ENCODE measurements at places on chromosomes 6 and 20. TPM values are rescaled to one million over a fixed set of nuclear protein-coding genes. Genes with fewer than 3 reads are reported as not detected.

- no peak overlapping the region for H3K4me3 ChIP-seq
- no peak for DNase-seq
- H3K27ac ChIP-seq: no peak overlapping the region
- no peaks in the 10 kb centered on the region for H3K27me3 ChIP-seq
Observed at GRCh38 chr6:157017861-157018260, 240.7 kb downstream of the ARID1B start.

DNA sequence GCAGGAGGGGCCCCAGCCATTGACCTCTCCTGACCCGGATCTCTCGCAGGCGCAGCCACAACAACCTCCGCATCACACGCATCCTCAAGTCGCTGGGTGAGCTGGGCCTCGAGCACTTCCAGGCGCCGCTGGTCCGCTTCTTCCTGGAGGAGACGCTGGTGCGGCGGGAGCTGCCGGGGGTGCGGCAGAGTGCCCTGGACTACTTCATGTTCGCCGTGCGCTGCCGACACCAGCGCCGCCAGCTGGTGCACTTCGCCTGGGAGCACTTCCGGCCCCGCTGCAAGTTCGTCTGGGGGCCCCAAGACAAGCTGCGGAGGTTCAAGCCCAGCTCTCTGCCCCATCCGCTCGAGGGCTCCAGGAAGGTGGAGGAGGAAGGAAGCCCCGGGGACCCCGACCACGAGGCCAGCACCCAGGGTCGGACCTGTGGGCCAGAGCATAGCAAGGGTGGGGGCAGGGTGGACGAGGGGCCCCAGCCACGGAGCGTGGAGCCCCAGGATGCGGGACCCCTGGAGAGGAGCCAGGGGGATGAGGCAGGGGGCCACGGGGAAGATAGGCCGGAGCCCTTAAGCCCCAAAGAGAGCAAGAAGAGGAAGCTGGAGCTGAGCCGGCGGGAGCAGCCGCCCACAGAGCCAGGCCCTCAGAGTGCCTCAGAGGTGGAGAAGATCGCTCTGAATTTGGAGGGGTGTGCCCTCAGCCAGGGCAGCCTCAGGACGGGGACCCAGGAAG is 4.5 kb upstream of the COL9A3 start:
- peaks cover 18% of the 10 kb centered on the region for H3K4me1 ChIP-seq
- no peak for DNase-seq
- H3K36me3 ChIP-seq: peaks cover 14% of the 10 kb centered on the region

- no peak for DNase-seq
- H3K27ac ChIP-seq: no peak overlapping the region
- H3K4me3 ChIP-seq: no peak overlapping the region
- peaks cover 7% of the 10 kb centered on the region for H3K27me3 ChIP-seq
- H3K36me3 ChIP-seq: peaks cover 11% of the 10 kb centered on the region
Observed at GRCh38 chr6:84743616-84744015, 20.8 kb downstream of the TBX18 start.

PACSIN1 gene
- not detected for total RNA-seq

DNA sequence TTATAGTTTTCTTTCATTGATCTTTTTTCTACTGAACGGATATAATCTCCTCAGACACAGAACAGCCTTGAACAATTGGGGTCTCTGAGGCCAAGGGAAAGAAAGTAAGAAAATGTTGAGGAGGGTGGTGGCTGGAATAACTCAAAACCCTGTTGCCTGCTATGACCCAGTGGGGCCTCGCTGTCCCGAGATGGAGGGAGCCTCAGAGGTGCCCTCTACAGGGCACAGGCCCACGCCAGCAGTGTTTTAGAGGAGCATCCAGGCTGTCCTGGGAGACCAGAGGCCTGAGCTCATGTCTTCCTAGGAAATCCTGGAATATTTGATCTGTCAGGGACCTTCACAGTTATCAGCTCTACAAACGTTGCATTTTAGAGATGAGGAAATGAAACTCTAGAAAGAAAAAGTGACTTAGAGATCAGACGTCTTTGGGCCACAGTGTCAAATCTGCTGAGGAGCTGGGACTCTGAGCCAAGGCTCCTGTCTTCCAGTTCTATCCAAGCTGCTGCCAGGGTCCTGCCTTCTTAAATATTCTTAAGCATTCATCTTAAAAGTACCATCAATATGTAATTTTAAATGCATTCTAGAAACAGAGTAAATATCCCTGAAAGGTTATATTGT is 26.3 kb downstream of the ALDH5A1 start:
- no peak overlapping the region for H3K4me3 ChIP-seq
- H3K4me1 ChIP-seq: no peaks in the 10 kb centered on the region
- DNase-seq: no peak
- H3K27ac ChIP-seq: no peak overlapping the region
- peaks cover 1% of the 10 kb centered on the region for H3K36me3 ChIP-seq

- no peaks in the 10 kb centered on the region for H3K36me3 ChIP-seq
- H3K4me1 ChIP-seq: no peaks in the 10 kb centered on the region
- no peak overlapping the region for H3K27ac ChIP-seq
- DNase-seq: peak; percentile 20
- H3K4me3 ChIP-seq: no peak overlapping the region
- no peaks in the 10 kb centered on the region for H3K27me3 ChIP-seq
Observed at GRCh38 chr6:34229877-34230276, 6.8 kb upstream of the HMGA1 start.

DNA sequence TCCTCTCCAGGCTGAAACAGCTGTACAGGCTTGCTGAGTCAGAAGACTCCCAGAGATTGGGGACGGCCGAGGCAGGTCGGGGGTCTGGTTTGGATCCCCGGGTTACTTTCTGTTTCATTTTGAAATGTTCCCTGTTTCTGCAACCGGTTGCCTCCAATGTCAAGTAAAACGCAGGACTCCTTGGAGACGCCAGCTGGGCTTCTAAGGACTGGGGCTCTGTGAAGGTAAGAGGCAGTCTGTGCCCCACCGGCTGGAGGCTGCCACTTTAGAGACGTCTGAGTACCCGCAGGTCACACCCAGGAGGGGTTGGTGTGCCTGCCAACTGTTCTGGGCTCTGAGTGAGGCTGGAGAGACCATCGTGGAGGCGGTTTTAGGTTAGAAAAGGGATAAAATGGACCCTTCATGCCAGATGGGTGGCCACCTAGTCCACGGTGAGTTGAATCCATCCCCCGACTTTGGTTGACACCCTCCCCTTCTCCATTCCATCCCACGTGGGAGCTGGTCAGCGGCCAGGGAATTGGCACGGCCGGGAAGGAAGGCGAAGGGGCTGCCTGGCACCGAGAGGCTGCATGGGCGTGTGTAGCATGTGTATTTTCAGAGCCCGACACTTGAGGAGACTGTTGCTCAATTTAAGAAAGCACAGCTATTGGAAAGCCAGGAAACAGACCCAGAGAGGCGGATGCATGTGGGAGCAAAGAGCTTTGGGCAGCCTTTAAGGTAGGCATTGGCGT is 240.9 kb downstream of the PHACTR1 start:
- H3K4me1 ChIP-seq: peaks cover 12% of the 10 kb centered on the region
- DNase-seq: no peak
- no peaks in the 10 kb centered on the region for H3K36me3 ChIP-seq
- peaks cover 12% of the 10 kb centered on the region for H3K27me3 ChIP-seq

CCM2L gene
- not detected for total RNA-seq

MACROD2 gene
- 3.2 TPM for total RNA-seq

DNA sequence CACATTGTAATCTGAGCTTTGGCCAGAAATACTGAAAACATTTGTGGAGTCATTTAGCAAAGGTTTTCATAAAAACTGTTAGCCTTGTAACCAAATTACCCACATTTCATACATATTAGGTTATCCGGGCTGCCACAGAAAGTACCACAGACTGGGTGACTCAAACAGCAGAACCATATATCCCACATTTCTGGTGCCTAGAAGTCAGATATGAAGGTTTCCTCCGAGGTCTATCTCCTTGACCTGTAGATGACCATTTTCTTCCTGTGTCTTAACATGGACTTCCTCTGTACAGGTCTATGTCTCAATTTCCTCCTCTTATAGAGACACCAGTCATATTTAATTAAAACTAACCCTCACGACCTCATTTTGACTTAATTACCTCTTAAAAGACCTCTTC is 49.5 kb upstream of the SMIM28 start:
- H3K4me3 ChIP-seq: no peak overlapping the region
- no peaks in the 10 kb centered on the region for H3K4me1 ChIP-seq
- no peak for DNase-seq

GRCh38 chr6:46452312-46452917 is 38.8 kb downstream of the RCAN2 start:
- no peak for DNase-seq
- H3K36me3 ChIP-seq: peaks cover 13% of the 10 kb centered on the region
- H3K27me3 ChIP-seq: no peaks in the 10 kb centered on the region
- H3K27ac ChIP-seq: no peak overlapping the region
- H3K4me3 ChIP-seq: no peak overlapping the region

DNA sequence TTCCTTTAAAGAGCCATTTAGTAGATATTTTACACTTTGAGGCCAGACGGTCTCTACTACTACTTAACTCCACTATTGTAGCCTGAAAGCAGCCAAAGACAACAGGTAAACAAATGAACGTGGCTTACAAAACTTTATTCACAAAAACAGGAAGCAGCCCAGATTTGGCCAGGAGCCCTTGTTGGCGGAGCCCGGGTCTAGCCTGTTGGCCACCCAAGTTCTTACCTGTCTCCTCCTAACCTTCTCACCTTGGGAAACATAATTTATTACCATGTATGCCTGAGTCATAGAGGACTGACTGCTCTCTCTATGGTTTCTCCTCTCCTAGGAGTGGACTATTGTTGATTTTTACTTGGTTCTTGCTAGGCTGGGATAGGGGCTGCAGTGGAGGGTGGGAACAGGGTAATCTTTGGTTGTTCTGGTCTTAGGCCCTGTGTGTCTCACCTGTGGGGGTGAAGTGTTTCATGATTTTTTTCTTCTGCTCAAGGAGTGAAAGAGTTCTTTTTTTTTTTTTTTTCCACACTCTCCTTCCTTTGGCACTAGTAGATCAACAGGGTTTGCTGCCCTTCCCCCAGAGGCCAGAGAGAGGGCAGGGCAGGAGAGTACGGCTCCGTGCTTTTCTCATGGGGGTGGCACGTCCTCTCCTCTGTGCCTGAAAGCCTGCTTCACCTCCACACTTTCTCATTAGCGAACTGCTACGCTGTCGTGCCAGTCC is 90.0 kb downstream of the RPP40 start:
- no peak overlapping the region for H3K4me3 ChIP-seq
- no peak for DNase-seq
- H3K27ac ChIP-seq: peak overlapping the region; percentile 58
- peaks cover 28% of the 10 kb centered on the region for H3K4me1 ChIP-seq
- no peaks in the 10 kb centered on the region for H3K27me3 ChIP-seq
- H3K36me3 ChIP-seq: peaks cover 8% of the 10 kb centered on the region

- DNase-seq: no peak
- H3K4me1 ChIP-seq: peaks cover 3% of the 10 kb centered on the region
- no peaks in the 10 kb centered on the region for H3K27me3 ChIP-seq
- H3K27ac ChIP-seq: no peak overlapping the region
- H3K4me3 ChIP-seq: no peak overlapping the region
Observed at GRCh38 chr6:133083248-133083967, 157.7 kb upstream of the EYA4 start.

- no peak overlapping the region for H3K4me3 ChIP-seq
- H3K27ac ChIP-seq: no peak overlapping the region
- H3K36me3 ChIP-seq: peaks cover 2% of the 10 kb centered on the region
Observed at GRCh38 chr6:137951064-137951597, 84.1 kb downstream of the TNFAIP3 start.

SRPK1 gene
- total RNA-seq: 32.0 TPM

SLC44A4 gene
- not detected for total RNA-seq

DNA sequence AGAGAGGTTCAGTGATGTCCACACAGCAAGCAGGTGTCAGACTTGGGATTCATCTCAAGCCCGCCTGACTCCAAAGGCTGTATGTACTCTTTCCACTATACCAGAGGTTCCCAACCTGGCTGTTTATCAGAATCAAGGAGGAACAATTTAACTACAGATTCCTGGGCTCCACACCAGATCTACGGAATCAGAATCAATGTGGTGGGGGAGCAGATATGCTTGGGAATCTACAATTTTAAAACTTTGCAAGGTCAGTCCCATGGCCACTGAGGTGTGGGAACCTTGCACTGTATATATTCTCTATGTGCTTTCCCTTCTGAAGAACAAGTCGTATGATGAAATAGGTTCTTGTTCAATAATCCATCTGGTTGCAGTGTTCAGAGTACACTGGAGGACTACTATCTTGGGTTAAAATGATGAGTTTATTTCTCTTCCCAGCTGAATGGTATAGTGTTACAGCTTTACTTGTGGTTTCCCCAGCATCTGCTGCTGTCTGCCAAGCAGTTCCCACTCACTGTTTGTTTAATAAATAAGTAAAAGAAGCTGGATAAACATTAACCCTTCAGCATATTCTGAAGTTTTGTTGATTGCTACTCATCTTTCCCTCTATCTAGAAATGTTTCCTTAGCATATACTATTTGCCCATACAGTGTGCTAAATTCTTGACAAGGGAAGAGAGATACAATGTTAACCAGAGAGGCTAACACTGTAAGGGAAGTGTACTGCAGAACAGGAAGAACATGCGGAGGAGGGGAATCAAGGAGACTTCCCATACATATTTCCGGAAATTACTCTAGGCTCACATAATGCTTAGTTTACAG is 9.9 kb downstream of the TTI1 start:
- DNase-seq: no peak
- peaks cover 18% of the 10 kb centered on the region for H3K4me1 ChIP-seq
- H3K27ac ChIP-seq: peak overlapping the region; percentile 76
- no peak overlapping the region for H3K4me3 ChIP-seq
- H3K27me3 ChIP-seq: no peaks in the 10 kb centered on the region

- peak overlapping the region; percentile 75 for H3K27ac ChIP-seq
- peaks cover 32% of the 10 kb centered on the region for H3K4me1 ChIP-seq
- H3K36me3 ChIP-seq: peaks cover 41% of the 10 kb centered on the region
Observed at GRCh38 chr6:170403451-170403850, 96.9 kb downstream of the FAM120B start.

NFKBIL1 gene
- total RNA-seq: 21.2 TPM

RNF146 gene
- 48.1 TPM for total RNA-seq

- H3K4me3 ChIP-seq: no peak overlapping the region
- DNase-seq: no peak
- H3K27me3 ChIP-seq: no peaks in the 10 kb centered on the region
- H3K36me3 ChIP-seq: no peaks in the 10 kb centered on the region
Observed at GRCh38 chr6:69813508-69813907, 16.7 kb upstream of the LMBRD1 start.
